ENCODE measurements at places on chromosomes 11 and 22.

DNA sequence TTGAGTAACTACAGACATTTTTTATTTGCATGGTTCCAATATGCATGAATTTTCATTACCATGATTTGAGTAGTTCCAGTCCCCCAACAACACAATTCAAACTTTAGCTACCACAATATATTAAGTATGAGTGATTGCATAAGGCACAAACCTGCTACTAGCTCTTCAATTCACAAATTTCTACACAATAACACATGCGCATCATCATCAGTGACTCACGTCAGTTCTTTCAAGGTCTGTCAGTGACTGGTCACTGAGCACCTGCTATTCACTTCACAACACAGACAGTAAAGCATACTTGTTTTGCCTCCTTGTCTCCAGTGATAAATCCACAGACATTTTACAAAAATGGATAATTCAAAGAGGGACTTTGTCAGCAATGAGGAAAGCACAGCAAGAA lies 435.1 kb upstream of the CCDC90B start:
- DNase-seq, result no peak

- DNase-seq, result no peak
These were observed 6.0 kb upstream of the TRIM34 start for GRCh38 chr11:5618807-5619206.

GRCh38 chr11:118785362-118785761 lies 5.6 kb downstream of the DDX6 start:
- no peak for DNase-seq

DNA sequence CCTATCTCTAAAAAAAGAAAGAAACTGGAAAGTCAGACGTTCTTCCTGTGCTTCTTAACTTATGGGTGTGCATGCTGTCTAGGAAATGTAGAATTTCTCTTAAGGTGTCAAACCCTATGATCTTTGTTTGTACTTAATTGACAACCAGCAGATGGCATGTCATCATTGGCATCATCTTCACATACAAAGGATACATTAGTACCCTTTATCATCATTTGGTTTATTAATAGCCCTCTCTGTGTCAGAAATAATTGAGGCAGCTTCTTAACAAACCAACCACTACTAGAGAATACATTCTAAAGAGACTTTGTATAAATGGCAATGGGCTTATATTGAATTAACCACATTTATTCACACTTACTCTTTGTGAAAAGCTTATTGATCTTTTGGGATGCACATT lies 13.9 kb downstream of the SRPRA start:
- no peak for DNase-seq

GRCh38 chr11:103903621-103904323 lies 132.7 kb upstream of the DDI1 start:
- no peak for DNase-seq

Measured in activated naive CD4-positive, alpha-beta T cell treated with Interleukin-2 at 50 U/mL for 16 hours (primary cell).